ENCODE measurements at places on chromosomes 11 and 22.

- no peak for DNase-seq
These were observed 84.0 kb downstream of the YAP1 start for GRCh38 chr11:102194257-102194656.

- DNase-seq, result no peak
These were observed 68.4 kb downstream of the CCDC34 start for GRCh38 chr11:27294654-27295053.

DNA sequence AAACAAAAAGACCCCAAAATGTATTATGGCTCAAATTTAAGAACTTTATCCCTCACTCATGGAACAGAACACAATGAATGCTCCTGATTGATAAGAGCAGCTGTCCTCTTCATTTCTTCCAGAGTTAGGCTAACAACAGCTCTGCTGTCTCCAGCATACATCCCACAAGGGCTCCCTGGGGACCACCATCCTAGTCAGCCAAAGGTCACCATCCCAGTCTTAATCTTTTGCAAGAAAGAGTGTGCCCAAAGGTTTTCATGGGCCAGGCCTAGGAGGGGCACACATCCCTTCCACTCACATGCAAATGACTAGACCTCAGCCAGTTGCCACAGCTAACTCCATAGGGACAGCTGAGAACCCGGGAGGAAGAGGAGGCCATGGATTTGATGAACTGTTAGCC, 555.3 kb downstream of the BUD13 start:
- DNase-seq, result no peak

GRCh38 chr11:372809-373715, 3.8 kb downstream of the B4GALNT4 start:
- DNase-seq, result no peak

- no peak for DNase-seq
These were observed 20.8 kb downstream of the CLDN5 start for GRCh38 chr22:19503367-19503766.

DNA sequence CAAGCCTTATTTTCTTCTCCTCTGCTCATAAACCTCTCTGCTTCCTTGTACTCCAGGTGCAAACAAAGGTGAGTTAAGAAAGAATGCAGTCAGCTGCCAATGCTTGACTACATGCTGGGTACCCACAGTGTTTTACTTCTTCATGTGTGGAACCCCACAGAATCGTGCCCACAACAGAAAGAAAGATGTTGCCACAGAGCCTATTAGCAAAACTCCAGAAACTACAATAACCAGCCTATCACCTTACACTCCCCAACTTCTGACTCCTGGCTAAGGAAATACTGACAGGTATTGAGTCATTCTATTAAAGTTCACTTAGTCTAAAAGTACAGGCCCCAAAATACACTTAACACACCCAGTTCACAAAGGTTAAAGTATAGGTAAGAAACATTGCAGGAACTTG, 56.9 kb upstream of the CCDC89 start:
- no peak for DNase-seq

- DNase-seq, result no peak
These were observed 1679.3 kb downstream of the LRRC4C start for GRCh38 chr11:39780131-39780530.

DNA sequence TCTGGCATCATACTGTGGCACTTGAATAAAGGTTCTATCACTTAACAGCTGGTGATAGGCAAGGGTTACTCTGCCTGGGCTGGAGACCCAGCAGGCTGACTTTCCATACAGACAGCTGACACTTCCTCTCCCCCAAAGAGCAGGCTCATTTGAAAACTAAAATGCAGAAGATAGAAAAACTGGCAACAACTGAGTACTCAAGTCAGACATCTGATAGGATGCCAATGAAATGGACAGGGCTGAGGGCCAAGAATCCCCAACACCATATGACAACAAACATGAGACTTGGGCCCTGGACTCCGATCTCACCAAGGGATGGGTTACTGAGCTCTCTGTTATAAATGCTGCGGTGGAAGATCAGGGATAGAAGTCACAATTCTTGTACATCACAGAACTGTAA, 237.2 kb downstream of the LRRC4C start:
- no peak for DNase-seq

GRCh38 chr11:66363805-66364535, 7.6 kb downstream of the SLC29A2 start:
- peak; percentile 20 for DNase-seq

GRCh38 chr11:8652140-8652539, 30.3 kb downstream of the TRIM66 start:
- DNase-seq, result peak; percentile 73

DNA sequence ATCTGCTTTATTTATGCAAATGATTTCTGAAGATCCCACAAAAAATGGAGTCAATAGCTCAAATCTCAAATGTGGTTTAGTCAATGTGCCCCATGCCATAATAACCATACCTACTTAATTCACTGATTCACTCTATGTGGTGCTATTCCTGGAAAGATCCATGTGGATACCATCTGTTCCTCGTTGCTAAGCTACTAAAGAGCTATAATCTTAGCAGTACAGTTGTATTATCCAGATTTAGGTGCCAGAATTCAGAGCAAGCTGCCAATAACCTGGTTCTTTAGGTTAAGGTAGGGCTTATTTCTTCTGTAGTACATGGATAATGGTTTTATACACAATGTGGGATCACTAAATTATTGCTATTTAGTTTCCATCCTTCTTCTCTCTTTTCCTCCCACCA, 974.7 kb upstream of the CCDC90B start:
- DNase-seq, result no peak

DNA sequence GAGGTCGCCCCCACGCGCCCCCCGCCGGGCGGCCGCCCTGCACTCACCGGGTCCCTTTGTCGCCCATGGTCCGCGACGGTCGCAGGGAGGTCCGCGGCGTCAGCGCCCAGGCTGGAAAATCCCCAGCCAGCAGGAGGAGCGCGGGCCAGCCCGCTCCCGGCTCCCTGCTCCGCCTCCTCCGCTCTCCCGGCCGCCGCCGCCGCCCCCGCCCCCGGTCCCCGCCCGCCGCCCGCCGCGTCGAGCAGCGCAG, at the start of gene ARRB1:
ARRB1 (minus strand) TSS at position 121 of the 250 bp plus-strand sequence; CDS start at position 67, 54 bp downstream.
- no peak for DNase-seq

- no peak for DNase-seq
These were observed 10.9 kb downstream of the ASCL2 start for GRCh38 chr11:2259466-2259830.

DNA sequence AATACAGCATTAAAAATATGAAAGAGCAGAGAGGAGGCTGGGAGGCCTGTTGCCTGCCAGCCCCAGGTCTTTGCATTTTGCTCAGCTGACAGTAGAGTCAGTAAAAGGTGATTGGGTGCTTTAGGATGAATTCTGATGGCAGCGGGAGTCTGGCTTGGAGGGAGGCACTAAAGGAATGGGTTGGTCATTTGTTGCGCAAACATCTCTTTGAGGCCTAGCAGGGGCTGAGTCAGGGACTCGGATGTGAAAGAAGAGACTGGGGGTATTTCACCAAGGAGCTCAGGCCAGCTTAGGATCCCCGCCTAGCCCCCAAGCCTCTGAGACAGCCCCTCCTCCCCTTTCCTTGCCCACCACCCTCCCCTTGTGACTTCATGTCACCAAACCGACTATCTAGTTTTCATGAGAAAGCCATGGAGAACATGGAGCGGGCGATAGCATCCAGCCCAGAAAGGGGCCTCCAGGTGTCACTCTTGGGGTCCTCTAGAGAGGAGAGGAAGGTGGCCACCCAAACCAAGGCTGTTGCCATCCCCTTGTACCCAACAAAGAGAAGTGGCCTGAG, 9.7 kb downstream of the DGKZ start:
- peak; percentile 70 for DNase-seq

DNA sequence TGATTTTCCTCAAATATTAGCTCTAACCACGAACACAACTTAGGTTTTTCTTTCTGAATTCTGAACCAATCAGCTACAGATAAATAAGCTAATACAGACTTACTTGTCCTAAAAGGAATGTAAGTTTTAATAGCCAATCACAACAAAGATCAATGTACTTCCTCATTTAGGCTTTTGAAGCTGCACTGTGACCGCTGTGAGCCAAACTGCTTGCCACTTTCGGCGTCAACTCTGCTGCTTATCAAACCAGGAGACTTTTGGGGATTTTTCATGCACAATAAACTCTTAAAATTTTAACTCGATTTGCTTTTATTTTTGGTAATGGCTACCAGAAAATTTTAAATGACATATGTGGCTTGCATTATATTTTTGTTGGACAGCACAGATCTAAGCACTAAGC, 92.5 kb downstream of the TMPRSS5 start:
- DNase-seq, result no peak

GRCh38 chr22:21984793-21985192, 2.2 kb upstream of the TOP3B start:
- peak; percentile 57 for DNase-seq

GRCh38 chr11:31089117-31089516, 280.4 kb downstream of the DCDC1 start:
- DNase-seq, result no peak

DNA sequence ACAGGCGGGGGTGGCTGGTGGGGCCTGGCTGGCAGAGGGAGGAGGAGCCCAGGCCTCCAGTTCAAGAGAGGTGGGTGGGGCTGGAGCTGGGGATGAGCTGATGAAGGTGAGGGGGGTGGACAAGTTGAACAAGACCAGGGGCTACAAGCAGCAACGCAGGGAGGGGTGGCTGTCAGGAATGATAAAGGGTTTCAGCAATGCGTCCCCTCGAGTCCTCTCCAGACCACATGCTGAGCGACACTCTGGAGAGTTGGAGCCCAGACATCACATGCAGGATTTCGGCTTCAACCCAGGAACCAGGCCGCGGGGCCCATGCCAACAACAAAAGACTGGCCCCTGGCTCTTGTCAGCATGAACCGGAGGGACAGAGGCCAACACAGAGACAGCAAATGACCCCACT, 480.3 kb downstream of the BRD1 start:
- no peak for DNase-seq

- DNase-seq, result no peak
These were observed 21.4 kb downstream of the RGL4 start for GRCh38 chr22:23712256-23712655.

DNA sequence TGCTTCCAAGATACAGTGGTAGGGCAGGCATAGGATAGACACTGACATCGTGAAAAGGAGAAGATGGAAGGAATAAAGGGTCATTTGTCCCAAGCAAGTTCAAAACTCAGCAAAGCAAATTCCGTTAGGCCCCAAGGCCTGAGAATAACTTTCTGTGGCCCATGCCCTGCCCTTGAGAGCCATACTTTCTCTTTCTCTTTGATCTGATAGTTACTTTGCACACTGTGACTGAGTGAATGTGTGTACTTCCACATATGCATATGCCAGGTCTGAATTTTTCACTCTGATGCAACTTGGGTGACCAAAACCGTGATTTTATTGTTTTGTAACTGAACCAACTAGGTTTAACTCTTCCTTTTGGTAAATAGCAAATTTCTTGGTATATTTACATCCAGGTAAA, 371.5 kb downstream of the RAB38 start:
- DNase-seq, result no peak

DNA sequence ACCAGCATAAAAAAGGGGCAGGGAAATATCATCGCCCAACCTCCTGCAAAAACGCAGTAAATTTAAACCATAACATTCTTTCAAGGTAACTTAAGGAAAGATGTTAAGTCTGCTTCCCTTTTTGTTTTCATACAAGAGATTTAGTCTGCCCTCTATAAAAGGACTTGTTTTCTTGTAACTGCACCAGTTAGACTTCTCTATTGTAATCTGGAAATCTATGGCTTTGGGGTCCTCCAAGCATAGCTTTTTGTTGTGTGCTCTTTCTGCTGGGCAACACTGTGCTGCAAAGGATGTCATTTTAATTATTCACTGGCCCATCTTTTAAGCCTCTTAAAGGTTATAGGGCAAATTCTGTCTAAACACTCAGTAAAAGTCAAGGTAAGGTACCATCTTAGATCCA, 136.0 kb downstream of the MAML2 start:
- DNase-seq, result no peak

DNA sequence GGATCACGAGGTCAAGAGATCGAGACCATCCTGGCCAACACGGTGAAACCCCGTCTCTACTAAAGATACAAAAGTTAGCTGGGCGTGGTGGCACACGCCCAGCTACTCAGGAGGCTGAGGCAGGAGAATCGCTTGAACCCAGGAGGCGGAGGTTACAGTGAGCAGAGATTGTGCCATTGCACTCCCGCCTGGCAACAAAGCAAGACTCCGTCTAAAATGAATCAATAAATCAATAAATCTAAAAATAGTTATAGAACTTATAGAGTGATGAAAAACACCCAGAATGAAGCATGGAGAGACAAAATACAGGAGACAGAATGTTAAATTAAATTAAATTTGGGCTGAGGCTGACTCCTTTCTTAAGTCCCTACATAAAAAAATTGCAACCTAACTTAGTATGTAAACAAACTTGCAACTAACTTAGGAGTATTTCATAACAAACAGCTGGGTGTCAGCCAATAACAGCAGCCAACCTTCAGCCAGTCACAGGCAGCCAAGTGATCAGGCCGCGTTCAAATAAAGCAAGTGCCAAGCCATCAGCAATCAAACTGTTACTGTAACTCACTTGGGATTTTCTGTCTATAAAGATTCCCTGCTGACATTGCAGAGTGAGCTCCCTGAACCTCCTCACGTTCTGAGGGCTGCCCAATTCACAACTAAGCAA, 7.3 kb upstream of the TP53AIP1 start:
- peak; percentile 25 for DNase-seq

DNA sequence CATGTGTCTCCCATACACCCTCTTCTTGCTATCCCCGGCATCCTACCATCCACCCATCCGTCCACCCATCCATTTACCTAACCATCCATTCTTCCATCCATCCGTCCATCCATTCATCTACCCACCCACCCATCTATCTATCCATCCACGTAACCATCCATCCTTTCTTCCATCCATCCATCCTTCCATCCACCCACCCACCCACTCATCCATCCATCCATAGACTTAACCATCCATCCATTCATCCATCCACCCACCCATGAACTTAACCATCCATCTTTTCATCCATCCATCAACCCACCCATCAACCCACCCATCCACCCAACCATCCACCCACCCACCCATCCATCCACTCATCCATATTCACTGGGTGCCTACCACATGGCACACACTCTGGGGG, 10.6 kb upstream of the CDC42EP2 start:
- DNase-seq, result no peak

DNA sequence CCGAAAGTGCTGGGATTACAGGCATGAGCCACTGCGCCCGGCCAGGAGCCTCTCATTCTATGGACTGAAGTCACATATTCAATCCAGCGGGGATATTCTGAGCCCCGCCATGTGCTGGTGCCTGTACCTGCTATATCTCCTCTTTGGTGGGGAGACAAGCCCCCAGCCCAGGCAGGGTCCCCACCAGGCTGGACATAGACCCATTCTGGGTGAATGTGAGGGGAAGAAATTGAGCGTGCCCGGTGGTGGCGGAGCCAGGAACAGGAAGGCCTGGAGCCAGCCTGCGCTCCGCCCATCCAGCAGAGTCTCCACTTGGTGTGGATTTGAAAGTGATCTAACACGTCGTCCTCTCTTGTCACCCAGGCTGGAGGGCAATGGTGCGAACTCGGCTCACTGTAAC, 38.0 kb upstream of the CSNK1E start:
- no peak for DNase-seq

- DNase-seq, result no peak
These were observed 52.5 kb upstream of the PRDM11 start for GRCh38 chr11:45093761-45094455.

- DNase-seq, result no peak
These were observed 15.9 kb downstream of the MAP6 start for GRCh38 chr11:75652936-75653335.
